Activated naive CD4-positive, alpha-beta T cell treated with anti-CD3 and anti-CD28 coated beads, Interleukin-2, amount 10 ng/mL, durations not matched to agents 5 hours and 36 hours (primary cell): ENCODE measurements at places on chromosomes 2 and 18. TPM values are rescaled to one million over a fixed set of nuclear protein-coding genes. Genes with fewer than 3 reads are reported as not detected.

Gene STON1
- total RNA-seq = 1.5 TPM

Gene SATB2
- total RNA-seq = 0.07 TPM

Gene RUFY4
- total RNA-seq = 0.36 TPM

Gene IL37
- total RNA-seq = 0.50 TPM

Gene RAMP1
- 17.4 TPM for total RNA-seq

Gene SLC4A5
- total RNA-seq = 2.8 TPM

Gene OTOS
- not detected for total RNA-seq

Gene FOXI3
- total RNA-seq = not detected

Gene NPPC
- total RNA-seq = not detected

Gene IL1A
- 0.33 TPM for total RNA-seq

Gene TSPYL6
- total RNA-seq = not detected
